ENCODE measurements at places on chromosomes 12 and 14. TPM values are rescaled to one million over a fixed set of nuclear protein-coding genes. Genes with fewer than 3 reads are reported as not detected.

The LUM gene
- total RNA-seq, result 217 TPM

The KNTC1 gene
- total RNA-seq, result 8.0 TPM

The ITPR2 gene
- total RNA-seq, result 24.6 TPM

The HHIPL1 gene
- total RNA-seq, result 9.9 TPM

The GNG2 gene
- 19.0 TPM for total RNA-seq

The SOX5 gene
- 16.4 TPM for total RNA-seq

The TAS2R43 gene
- 0.99 TPM for total RNA-seq

The DBX2 gene
- total RNA-seq, result not detected

The PITPNM2 gene
- 6.6 TPM for total RNA-seq

The ADGRD1 gene
- 7.3 TPM for total RNA-seq

The CYP27B1 gene
- under 0.01 TPM for total RNA-seq

All from fibroblast of lung (primary cell).